ENCODE measurements at places on chromosomes 3 and 15. TPM values are rescaled to one million over a fixed set of nuclear protein-coding genes. Genes with fewer than 3 reads are reported as not detected.

DNA sequence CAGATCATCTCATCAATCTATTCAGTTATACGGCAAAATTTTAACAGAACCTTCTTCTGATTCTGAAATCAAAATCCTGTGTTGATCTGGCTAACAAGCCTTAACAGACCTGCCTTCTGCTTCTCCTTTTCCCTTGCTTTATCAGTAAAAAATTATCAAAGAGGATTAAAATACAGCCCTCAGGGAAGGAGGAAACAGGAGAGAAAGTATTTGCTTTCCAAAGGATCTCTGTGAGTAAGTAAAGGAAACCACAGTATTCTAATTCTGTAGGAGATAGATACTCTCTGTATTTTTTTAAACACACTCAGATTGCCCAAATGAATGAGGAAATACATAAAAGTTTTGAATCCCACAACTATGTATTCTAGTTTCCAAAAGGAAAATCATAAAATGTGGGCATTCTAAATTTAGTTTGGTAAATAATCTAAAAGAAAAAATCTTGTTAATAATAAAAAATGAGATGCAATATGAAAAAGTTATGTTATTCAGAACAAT is 221.8 kb downstream of the ZIC1 start:
- H3K4me1 ChIP-seq = no peaks in the 10 kb centered on the region
- H3K4me3 ChIP-seq = no peak overlapping the region
- H3K27me3 ChIP-seq = no peaks in the 10 kb centered on the region
- no peak for DNase-seq

GRCh38 chr3:45145681-45146614 is at the start of gene CDCP1:
CDCP1 (minus strand) TSS chr3:45146378; CDS start chr3:45146287, 91 bp downstream.
- peaks cover 16% of the 10 kb centered on the region for H3K4me1 ChIP-seq
- DNase-seq = no peak
- peaks cover 69% of the 10 kb centered on the region for H3K27me3 ChIP-seq
- no peak within 1 kb of the TSS for H3K27ac ChIP-seq
- H3K4me3 ChIP-seq = peak within 1 kb of the TSS; percentile 70

DNA sequence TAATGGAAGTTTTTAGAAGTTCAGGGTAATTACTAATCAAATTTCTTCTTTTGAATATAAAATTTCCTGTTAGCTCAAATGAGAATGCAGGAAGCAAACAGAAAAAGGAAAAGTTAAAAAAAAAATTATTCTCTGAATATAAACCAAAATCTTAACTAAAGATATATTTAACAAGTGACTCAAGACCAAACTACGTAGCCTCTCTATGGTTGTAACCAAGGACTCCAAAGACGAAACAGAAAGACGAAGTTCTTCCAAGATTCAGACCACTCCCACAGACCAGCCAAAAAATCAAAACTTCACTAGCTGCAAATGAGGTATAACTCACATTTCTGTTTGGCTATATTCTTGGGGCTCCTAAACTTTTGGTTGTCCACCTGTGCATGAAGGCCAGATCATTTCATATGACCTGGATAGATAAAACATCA is 846.5 kb upstream of the ALCAM start:
- DNase-seq = no peak
- no peak overlapping the region for H3K4me3 ChIP-seq
- H3K27me3 ChIP-seq = no peaks in the 10 kb centered on the region
- H3K36me3 ChIP-seq = no peaks in the 10 kb centered on the region
- H3K27ac ChIP-seq = no peak overlapping the region
- no peaks in the 10 kb centered on the region for H3K4me1 ChIP-seq

DNA sequence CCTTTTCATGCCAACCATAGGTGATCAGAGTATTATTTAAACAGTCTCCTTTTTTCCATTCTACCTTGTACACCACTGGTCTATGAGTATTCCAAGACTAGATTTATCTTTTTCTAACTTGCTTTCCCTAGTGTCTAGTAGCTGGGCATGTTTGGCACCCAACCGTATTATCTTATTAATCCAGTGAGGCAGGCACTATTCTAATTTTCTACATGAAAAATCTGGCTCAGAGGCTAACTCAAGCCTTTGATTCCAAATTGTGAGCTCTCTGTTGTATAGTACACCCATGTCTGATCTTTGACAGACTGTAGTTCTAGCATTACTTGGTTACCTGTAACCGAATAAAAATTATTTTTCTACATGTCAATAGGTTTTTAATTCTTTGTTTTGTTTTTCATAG is 76.7 kb upstream of the PLXND1 start:
- no peak overlapping the region for H3K27ac ChIP-seq
- H3K36me3 ChIP-seq = no peaks in the 10 kb centered on the region
- H3K4me3 ChIP-seq = no peak overlapping the region
- no peaks in the 10 kb centered on the region for H3K4me1 ChIP-seq
- no peaks in the 10 kb centered on the region for H3K27me3 ChIP-seq

DNA sequence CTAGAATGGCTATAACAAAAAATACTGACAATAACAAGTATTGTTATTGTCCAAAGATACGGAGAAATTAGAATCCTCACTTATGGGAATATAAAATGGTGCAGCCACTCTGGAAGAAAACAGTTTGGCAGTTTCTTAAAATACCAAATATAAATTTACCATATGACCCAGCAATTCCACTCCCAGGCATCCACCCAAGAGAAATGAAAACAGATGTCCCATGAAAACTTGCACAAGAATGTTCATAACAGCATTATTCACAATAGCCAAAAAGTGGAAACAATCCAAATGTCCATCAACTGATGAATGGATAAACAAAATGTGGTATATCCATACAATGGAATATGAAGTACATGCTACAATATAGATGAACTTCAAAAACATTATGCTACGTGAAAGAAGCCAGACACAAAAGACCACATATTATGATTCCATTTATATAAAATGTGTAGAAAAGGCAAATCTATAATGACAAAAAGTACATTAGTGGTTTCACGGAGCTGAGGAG is 9.4 kb downstream of the AAGAB start:
- no peaks in the 10 kb centered on the region for H3K27me3 ChIP-seq
- peaks cover 46% of the 10 kb centered on the region for H3K4me1 ChIP-seq
- no peak overlapping the region for H3K27ac ChIP-seq
- no peak overlapping the region for H3K4me3 ChIP-seq
- DNase-seq = no peak

DNA sequence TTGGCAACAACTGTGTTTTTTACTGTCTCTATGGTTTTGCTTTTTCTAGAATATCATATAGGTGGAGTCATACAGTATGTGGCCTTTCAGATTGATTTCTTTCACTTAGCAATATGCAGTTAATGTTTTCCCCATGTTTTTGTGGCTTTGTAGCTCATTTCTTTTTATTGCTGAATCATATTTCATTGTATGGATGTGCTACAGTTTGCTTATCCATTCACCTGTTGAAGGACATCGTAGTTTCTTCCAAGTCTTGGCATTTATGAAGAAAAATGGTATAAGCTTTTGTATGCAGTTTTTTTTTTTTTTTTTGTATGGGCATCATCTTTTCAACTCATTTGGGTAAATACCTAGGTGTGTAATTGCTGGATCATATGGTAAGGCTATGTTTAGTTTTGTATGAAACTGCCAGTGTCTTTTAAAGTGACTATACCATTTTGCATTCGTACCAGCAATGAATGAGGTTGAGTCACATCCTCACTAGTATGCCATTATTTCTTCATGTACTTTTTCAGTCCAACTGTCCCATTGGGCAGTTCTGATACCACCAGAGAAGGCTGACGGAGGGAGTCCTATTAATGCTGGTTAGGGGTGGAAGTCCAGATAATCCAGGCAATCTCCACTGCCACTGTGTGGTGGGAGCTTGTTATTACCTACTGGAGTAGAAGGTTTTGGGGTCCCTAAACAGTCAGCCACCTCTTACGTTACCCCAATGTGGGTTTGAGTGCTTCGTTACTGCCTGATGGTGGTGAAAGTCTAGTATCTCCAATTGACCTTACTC is 210.5 kb downstream of the DOCK3 start:
- no peak for DNase-seq
- no peak overlapping the region for H3K27ac ChIP-seq
- H3K4me1 ChIP-seq = no peaks in the 10 kb centered on the region
- no peak overlapping the region for H3K4me3 ChIP-seq

- H3K27ac ChIP-seq = no peak overlapping the region
- no peaks in the 10 kb centered on the region for H3K36me3 ChIP-seq
- no peak overlapping the region for H3K4me3 ChIP-seq
- H3K4me1 ChIP-seq = no peaks in the 10 kb centered on the region
- no peak for DNase-seq
- H3K27me3 ChIP-seq = peaks cover 47% of the 10 kb centered on the region
Measured at GRCh38 chr3:186142393-186142932, 33.6 kb upstream of the ETV5 start.

ABCF3 gene
- 53.7 TPM for total RNA-seq

DNA sequence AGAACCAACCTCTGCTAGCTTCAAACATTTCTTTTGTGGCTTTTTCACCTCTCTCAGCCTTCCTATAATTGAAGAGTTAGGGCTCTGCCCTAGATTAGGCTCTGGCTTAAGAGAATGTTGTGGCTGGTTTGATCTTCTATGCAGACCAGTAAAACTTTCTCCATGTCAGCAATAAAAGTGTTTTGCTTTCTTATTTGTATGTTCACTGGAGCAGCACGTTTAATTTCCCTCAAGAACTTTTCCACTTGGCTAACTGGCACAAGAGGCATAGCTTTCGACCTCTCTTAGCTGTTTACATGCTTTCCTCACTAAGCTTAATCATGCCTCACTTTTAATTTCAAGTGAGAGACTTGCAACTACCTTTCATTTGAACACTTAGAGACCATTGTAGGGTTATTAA is 964.7 kb downstream of the ROBO2 start:
- H3K4me1 ChIP-seq = no peaks in the 10 kb centered on the region
- H3K36me3 ChIP-seq = no peaks in the 10 kb centered on the region
- no peak overlapping the region for H3K4me3 ChIP-seq

SH3BP5 gene
- total RNA-seq = 40.9 TPM

MESP2 gene
- total RNA-seq = not detected

CACNA2D2 gene
- 0.45 TPM for total RNA-seq

NTRK3 gene
- total RNA-seq = not detected

GRCh38 chr3:29183346-29184087 is 97.4 kb upstream of the RBMS3 start:
- peaks cover 8% of the 10 kb centered on the region for H3K4me1 ChIP-seq
- H3K27ac ChIP-seq = peak overlapping the region; percentile 33
- no peaks in the 10 kb centered on the region for H3K36me3 ChIP-seq
- H3K4me3 ChIP-seq = peak overlapping the region; percentile 22

DNA sequence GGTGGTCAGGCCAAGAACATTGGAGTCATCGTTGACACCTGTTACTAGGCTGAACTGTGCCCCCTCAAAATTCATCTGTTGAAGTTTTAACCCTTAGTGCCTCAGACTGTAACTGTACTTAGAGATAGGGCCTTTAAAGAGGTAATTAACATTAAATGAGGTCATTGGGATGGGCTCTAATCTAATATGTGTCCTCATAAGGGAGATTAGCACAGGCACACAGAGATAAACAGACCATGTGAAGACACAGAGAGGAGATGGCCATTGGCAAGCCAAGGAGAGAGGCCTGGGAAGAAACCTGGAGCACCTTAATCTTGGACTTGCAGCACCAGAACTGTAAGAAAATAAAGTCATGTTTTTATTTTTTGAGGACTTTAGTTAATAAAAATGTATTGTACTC is 59.6 kb downstream of the PLCL2 start:
- H3K27ac ChIP-seq = no peak overlapping the region
- H3K4me1 ChIP-seq = peaks cover 8% of the 10 kb centered on the region
- H3K36me3 ChIP-seq = peaks cover 12% of the 10 kb centered on the region
- H3K27me3 ChIP-seq = no peaks in the 10 kb centered on the region
- H3K4me3 ChIP-seq = no peak overlapping the region
- no peak for DNase-seq

VIPR1 gene
- 9.6 TPM for total RNA-seq

GRCh38 chr3:8557298-8557697 is 55.7 kb downstream of the LMCD1 start:
- no peak for DNase-seq
- H3K27me3 ChIP-seq = no peaks in the 10 kb centered on the region
- no peaks in the 10 kb centered on the region for H3K4me1 ChIP-seq
- no peaks in the 10 kb centered on the region for H3K36me3 ChIP-seq
- no peak overlapping the region for H3K27ac ChIP-seq

DNA sequence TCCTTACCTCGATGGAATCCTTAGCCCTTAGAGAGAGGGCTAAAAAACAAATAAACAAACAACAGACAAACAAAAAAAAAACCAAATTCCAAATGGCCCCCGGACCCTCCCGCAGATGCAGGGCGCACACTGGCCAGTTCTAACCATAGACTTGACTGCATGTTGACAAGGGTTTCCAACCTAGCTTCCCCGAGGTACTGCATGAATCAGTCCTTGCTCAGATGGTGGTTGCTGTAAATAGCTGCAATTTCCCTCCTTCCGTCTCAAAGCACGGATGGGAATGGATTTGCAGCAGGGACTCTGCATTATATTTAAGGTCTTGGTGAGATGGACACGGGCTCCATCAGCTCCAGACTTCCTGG is 162.8 kb downstream of the CD47 start:
- H3K36me3 ChIP-seq = no peaks in the 10 kb centered on the region
- H3K4me3 ChIP-seq = peak overlapping the region; percentile 76
- H3K4me1 ChIP-seq = peaks cover 11% of the 10 kb centered on the region
- peaks cover 10% of the 10 kb centered on the region for H3K27me3 ChIP-seq
- no peak overlapping the region for H3K27ac ChIP-seq
- DNase-seq = no peak

DNA sequence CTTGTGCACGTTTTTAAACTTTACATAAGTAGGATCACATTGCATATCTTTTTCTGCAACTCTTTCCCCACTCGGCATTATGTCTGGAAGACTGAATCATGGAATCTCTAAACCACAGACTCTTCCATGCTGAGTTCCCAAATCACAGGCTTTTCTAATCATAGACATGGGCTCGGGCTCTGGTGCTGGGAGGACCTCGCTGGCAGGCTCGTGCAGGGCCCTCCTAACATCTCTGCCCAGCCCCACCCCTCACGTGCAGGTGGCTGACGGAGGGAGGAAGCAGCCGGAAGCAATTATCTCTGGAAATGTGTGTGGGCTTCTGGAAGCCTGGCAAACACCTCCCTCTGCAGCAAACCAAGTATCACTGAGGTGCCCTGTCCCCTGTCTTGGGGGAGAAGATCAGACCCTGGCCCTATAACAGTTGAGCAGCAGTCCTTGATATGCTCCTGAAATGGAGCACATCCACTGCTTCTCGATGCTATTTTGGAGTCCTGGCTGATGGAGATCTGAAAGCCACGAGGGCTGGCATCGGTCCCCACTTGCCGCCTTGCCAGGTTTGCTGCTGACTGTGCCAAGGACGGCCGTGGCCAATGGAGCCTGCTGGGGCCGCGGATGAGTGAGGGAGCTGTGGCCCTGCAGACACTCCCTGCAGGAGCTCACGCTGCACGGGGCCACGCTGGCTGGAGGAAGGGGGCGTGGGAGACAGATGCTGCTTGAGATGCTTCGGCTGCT is 4.4 kb upstream of the IQSEC1 start:
- H3K27ac ChIP-seq = no peak overlapping the region
- H3K27me3 ChIP-seq = peaks cover 41% of the 10 kb centered on the region
- no peak overlapping the region for H3K4me3 ChIP-seq

DPPA2 gene
- total RNA-seq = not detected

SLC28A1 gene
- total RNA-seq = not detected

KIF9 gene
- 3.4 TPM for total RNA-seq

SKOR1 gene
- 0.25 TPM for total RNA-seq

TGM4 gene
- not detected for total RNA-seq

GRCh38 chr3:39752019-39752637 is 57.3 kb upstream of the MYRIP start:
- no peaks in the 10 kb centered on the region for H3K4me1 ChIP-seq
- H3K27ac ChIP-seq = no peak overlapping the region
- H3K4me3 ChIP-seq = no peak overlapping the region

All from activated CD4-positive, alpha-beta memory T cell treated with anti-CD3 and anti-CD28 coated beads, Interleukin-2, amount 10 ng/mL, durations not matched to agents 7 days and 5 days (primary cell).